ENCODE measurements at places on chromosomes 7 and 10.

DNA sequence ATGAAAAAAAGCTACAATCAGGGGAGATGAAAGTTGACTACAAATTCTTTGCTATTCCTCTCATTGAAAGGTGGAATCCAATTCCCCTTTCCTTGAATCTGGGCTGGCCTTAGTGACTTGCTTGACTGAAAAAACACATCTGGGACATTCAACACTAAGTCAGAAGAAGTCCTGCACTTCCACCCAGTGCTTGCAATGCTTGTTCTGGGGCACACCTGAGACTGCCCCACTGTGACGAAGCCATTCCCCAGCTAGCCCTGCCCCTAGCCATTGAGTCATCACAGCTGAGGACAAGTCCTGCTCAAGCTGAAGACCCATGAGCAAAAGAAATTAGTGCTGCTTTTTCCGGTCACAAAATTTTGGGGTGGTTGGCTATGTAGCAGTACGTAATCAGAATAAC is 19.2 kb upstream of the GRID1 start:
- no peak for DNase-seq

DNA sequence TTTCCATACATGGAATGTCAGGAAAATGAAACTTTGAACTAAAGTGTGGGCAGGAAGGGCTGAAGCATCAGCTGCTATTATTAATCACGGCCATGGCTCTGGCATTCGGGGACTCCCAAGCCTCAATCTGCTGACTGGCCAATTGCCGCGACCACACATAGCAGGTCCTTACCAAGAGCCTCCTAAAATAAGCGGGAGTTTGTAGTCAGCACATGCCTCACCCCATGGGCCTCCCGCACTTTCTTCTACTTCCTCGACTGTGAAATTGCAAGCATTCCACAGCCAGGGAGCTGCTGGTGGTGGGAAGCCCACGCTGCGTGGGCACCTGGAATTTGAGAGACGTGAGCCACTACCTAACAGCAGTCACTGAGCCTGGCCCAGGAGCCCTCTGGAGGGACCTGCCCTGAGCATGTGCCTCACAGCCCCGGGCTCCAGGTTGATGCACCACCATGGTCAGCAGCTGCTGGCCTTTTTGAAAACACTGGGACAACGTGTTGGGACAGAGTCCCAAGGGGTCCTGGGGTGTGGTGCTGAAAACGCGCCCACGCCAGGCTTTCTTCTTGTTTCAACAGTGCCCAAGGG is 211.4 kb downstream of the TNS3 start:
- DNase-seq, result no peak

DNA sequence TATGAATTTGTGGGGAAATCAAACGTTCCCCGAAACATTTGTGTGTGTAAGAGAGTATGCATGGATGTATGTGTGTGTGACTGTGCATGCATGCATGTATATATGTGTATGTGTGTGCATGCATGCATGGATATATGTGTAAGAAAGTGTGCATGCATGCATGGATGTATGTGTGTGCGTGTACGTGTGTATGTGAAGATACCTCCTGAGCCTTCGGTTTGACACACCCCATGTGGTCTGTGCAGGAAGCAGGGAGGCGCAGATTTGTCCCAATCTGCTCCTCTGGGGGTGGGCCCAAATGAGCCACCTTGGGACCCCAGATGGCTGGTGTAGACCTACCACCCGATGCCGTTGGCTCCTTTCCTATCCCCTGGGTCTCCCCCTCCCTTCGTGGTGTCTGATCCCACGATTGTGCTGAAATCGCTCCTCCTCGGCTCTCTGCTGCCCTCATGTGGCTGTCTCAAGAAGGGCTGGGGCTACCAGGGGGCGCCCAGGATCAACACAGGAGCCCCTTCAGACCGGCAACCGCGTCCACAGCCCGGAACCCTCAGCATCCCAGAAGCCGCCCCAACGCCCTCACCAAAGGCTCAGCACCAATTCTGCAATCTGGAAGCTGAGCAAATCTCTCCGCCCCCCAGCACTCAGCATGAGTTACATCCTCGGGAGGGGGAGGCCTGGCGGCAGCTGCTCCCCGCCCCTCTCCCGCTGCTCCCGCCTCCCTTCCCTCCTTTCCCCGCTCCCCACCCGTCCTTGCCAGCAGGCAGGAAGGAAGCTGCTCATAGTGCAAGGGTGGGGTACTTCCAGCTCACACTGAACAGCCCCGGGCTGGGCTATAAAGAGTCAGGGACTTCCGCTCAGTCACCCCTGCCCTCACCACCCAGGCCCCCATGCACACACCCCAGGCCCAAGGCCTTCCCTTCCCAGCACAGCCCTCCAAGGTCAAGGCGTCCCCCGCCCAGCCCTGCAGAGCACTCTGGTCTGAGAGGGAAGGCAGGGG is 2.3 kb upstream of the NOS3 start:
- DNase-seq, result peak; percentile 77

DNA sequence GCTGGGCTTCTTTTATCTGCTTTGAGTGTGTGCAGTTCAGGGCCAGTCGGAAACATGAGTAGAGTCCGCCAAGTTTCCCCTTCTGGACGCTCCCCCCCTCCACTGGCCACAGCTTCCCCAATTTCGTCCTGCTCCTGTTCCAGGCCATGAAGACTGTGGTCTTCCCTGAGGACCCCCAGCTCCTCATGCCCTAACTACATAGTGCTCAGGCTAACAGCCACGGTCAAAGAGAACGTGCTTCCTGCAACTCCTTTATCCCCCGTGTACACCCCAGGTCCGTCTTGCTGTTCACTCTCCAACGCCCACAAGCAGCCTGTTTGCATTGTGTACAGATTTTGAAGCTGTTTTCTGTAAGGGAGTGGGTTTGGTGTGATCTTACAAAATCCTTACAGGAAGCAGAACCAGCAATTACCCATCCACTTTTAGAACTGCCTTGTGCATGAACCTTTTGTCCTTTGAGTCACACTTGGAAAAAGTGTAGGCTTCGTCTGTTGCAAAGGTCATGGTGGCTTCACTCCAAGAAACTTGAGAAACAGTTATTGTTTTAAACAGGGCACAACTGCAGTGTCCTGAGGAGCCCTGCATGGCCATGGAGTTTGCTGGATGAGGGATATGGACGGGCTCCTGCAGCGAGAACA is 77.0 kb upstream of the FAM20C start:
- DNase-seq, result no peak

DNA sequence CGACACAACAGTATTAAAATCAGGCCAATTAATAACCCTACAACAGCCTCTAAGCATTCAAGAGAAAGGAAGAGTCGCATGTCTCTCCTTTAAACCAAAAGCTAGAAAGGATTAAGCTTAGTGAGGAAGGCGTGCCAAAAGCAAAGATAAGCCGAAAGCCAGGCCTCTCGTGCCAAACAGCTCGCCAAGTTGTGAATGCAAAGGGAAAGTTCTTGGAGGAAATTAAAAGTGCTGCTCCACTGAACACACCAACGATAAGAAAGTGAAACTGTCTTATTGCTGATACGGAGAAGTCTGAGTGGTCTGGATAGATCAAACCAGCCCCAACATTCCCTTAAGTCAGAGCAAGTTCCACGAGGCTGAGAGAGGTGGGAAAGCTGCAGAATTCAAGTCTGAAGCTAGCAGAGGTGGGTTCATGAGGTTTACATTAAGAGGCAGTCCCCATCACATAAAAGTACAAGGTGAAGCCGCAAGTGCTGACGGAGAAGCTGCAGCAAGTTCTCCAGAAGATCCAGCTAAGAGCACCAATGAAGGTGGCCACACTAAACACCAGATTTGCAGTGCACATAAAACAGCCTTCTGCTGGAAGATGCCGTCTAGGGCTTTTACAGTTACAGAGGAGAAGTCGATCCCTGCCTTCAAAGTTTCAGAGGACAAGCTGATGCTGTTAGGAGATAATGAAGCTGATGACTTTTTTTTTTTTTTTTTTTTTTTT is 194.8 kb downstream of the MAD1L1 start:
- DNase-seq, result peak; percentile 40

DNA sequence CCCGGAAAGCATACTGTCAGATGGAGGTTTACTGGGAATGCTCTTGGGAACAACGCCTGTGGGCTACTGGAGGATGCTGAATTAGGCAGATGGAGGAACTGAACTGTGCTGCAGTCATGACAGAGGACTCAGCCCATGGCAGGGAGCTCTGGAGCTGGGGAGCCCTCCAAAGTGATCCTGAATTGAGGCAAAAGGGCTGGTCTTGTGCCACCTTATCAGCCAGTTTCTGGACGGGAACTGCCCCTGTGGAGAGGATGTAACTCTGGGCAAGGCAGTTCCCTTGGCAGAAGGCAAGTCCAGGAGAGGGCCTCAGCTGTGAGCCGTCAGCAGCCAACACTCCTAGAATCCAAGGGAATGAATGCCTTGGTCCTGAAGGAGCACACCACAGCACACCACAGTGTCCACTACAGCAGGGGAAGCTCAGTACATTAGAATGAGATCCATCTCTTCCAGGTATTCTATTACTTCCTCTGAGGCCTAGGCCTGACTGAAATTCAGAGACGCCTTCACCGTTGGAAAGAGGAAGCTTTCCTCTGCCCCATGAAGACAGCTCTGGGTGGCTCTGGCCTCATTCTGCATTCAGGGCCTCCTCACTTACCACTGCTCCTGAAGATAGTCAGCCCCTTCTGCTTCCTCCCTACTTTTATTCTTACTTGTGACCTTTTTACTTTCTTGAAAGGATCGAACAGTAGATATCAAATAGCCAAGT is 139.6 kb upstream of the GPR26 start:
- DNase-seq, result no peak

DNA sequence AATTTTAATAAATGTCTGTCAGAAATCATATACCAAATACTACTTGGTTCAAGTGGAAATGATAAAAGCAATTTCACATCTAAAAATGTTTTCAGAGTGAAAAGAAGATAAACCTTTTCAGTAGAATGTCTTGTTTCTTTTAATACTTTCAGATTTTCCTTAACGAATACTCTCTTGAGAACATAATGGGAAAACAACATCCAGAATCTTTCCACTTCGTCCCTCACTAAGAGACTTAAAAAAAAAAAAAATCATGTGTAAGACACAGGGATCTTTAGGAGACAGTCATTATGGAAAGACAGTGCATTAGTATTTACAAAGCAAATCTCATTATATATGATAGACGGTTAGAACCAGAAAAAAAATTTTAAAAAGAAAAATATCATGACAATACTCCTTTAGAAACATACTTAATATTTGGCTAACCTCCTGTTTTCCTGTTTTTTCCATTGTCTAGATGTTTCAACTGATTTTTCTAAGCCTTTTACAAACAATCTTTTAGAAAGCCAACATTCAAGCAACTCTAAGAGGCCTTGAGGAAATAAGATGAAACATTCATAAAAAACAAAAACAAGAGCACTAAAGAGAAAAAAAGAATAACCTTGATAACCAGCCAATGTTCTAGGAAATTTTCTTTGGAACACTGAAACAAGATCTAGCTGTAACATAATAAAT is 339.9 kb upstream of the LRRN3 start:
- no peak for DNase-seq

DNA sequence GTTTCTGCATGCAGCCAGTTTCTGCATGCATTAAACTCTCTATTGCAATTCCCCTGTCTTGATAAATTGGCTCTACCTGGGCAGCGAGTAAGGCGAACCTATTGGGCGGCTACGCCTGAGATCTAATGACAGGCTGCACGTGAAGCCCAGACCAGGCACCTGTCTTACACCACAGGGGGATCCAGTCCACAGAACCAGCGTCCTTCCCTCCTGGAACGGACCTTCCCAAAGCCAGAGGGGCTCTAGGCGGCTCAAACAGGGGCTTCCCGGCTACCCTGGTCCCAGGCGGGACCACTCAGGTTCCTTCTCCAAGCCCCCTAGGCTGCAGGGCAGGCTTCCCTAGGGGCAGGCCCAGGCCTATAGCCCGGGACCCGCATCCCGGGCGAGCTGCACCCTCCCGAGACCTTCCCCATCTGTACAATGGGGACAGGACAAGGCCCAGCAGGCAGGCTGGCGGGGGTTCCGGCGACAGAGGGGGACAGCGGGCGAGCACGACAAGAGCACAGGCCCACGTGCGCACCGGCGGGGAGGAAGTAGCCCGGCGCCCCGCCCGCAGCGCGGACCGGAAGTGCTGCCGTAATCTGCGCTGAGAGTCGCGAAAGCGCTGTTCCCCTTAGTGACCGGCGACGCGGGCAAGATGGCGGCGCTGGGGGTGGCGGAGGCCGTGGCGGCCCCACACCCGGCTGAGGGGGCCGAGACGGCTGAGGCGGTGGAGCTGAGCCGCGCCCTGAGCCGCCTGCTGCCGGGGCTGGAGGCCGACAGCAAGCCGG is at the start of gene DNAAF5:
TSS of gene DNAAF5 (plus strand) at position 616 of the 770 bp plus-strand sequence. CDS start at position 638, 22 bp downstream.
- DNase-seq, result peak; percentile 88

DNA sequence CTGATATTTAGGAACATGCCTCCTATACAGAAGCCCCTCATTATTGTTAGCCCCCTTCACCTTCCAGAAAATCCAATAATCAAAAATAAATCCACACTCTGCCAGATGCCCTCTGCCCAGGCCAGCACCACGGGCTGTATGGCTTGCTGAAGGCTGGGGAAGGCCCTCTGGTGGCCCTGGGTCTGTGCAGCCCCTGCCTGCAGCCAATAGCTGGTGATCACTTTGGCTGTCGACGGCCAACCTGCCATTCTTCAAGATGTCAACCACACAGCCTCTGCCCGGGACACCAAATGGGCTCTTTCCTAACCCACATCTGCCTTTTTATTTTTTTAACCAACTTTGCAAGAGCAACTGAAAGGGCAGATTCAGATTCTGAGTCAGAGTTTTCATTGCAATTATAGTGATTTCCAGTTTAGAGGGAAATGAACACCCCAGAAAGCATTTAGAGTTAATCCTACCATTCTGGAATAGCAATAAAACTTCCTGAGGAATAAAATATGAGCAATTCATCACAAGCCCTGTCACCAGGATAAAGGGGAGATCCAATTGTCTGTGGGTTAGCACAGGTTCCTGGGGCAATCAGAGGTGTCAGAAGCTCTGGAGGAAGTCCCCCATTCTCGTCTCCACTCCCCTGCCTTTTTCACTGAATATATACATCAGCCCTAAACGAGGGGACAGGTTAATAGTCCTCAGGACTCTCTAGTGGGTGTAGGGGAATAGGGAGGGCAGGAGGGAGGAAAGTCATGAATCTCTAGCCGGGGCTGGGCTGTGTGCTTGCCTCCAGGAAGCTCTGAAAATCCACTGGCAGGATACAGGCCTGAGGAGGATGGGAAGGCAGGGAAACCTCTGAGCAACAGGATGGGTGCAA is 211.3 kb downstream of the GRID1 start:
- DNase-seq, result no peak
